CD14-positive monocyte (primary cell): ENCODE measurements at places on chromosomes 6 and 20. TPM values are rescaled to one million over a fixed set of nuclear protein-coding genes. Genes with fewer than 3 reads are reported as not detected.

DNA sequence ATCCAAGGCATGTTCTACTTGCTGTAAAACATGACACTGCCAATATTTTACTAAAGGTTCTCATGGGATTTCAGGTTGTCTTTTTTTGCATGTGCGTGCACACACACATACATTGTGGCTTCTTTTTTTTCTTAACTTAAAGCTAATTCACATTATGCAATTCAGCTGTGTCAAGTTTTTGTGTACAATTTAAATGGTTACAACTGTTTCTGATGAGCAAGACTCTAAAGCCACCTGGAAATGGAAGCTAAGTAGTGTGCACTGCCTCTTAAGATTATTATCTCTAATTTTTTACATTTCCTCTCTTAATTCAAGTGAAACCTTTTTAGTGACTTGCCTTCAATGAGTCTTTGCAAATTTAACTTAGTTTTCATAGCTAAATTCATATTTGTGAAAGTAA lies 75.3 kb downstream of the TULP4 start:
- no peak for DNase-seq

- DNase-seq: no peak
These were observed 35.9 kb downstream of the PCSK2 start for GRCh38 chr20:17262786-17263185.

- no peak for DNase-seq
These were observed 22.0 kb downstream of the SOX4 start for GRCh38 chr6:21615504-21615903.

Gene PERP
- polyA plus RNA-seq: not detected

GRCh38 chr20:24158281-24158680 lies 169.7 kb upstream of the GGTLC1 start:
- no peak for DNase-seq

Gene DEK
- 63.9 TPM for polyA plus RNA-seq

DNA sequence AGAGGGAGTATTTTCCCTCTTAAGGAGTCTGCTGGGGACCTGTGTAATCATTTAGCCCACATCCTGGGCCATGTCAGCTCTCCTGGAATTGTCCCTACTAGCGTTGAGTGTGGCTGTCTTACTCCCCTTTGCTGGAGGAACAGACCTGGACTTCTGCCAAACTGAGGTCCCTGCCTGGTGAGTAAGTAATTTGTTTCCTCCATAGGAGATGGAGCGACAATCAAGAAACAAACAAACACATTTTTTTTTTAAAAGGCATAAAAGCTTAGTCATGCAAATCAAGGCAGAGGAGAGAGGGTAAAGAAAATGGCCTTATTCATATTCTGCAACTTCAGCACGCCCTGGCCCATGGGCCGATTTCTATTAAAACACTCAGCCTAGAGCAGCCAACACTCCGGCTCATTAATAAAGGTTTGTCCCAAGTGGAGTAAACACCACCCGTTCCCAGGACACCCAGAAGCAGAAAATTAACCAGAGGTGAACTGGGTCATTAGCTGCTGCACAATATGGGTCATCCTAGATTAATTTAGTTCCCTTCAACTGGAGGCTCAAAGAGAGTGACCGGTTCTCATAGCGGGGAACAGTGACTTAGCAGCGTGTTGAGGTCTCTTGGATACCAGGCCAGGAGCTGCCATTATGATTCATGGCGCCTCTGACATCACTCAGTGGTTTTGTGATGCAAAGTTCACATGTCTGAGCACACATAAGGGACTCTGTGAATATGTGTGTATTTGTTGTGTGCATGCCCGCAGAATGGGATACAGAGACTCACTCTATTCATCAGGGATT lies 165.0 kb upstream of the SULF2 start:
- DNase-seq: no peak

DNA sequence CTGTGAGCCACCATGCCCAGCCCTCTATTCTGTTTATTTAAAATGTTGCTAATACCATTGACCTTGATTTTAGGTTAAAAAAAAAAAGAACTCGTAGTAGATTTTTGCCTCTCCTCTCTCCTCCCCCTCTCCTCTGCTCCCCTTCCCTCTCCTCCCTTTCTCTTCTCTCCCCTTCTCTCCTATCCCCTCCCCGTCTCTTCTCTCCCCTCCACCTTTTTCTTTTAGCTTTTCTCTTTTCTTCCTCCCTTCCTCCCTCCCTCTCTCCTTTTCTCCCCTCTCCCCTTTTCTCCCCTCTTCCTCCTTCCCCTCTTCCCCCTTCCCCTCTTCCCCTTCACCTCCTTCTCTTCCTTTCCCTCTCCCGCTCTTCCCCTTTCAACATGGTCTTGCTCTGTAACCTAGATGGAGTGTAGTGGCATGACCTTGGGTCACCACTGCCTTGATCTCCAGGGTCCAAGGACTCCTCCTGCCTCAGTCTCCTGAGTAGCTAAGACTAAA lies 223.8 kb downstream of the ZFAND3 start:
- no peak for DNase-seq

GRCh38 chr6:157860505-157860991 lies 37.5 kb downstream of the SNX9 start:
- no peak for DNase-seq

DNA sequence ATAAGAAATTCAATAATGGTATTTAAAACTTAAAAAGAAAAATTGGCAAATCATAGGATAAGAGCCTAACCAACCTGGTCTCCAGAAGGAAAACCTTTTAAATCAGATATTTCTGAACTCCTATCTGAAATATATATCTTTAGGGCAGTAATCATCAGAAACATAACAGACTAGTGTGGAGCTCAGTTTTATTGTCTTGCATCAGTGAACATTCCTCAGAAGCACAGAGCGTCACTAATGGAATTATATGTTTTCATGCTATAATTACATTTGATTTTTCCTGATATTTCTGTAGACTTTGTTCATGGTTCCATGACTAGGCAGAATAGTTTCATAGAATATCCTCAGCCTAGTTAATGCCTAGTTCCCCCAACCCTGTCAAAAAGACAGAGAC lies 262.2 kb downstream of the EYA4 start:
- no peak for DNase-seq

Gene BANF2
- polyA plus RNA-seq: not detected in 2 replicates

Gene SLC35B3
- polyA plus RNA-seq: 14.0 TPM

DNA sequence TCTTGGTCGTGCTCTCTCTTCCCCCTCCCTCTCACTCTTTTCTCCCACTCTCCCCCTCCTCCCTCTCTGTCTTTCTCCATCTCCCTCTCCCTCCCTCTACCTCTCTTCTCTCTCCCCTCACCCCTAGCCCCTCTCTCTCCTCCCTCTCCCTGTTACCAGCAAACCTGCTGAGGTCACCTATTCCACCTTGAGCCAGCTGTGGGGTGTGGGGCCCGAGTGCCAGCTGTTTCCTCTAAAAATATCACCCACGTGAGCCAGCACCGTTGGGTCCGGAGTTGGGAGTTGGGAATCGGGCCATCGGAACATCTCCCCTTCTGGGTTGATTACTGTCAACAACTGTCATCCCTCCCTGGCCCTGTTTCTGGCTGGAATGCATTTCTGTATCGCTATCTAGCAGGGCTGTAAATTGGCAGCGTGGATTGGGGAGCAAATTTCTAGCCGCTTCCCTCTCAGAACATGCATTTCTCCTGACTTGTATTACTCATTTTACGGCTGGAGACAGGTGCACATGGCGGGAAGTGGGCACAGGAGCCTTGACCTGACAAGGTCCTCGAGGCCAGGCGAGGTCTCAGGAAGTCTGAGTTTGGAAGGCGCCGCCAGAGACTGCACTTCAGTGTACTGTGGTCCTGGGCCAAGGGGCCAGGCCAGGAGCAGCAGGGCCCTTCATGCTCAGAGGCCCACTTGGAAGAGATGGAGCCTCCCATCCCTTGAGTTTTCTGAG lies 165.3 kb downstream of the CDH4 start:
- no peak for DNase-seq

- DNase-seq: no peak
These were observed 736.0 kb downstream of the CD109 start for GRCh38 chr6:74431873-74432580.

Gene BCAS4
- 0.69 TPM for polyA plus RNA-seq

Gene VEGFA
- polyA plus RNA-seq: 19.0 TPM

Gene PXDC1
- 0.69 and 0.92 TPM in 2 replicates for polyA plus RNA-seq

GRCh38 chr20:4763723-4764510 lies 42.2 kb downstream of the PRND start:
- peak; percentile 80 for DNase-seq

DNA sequence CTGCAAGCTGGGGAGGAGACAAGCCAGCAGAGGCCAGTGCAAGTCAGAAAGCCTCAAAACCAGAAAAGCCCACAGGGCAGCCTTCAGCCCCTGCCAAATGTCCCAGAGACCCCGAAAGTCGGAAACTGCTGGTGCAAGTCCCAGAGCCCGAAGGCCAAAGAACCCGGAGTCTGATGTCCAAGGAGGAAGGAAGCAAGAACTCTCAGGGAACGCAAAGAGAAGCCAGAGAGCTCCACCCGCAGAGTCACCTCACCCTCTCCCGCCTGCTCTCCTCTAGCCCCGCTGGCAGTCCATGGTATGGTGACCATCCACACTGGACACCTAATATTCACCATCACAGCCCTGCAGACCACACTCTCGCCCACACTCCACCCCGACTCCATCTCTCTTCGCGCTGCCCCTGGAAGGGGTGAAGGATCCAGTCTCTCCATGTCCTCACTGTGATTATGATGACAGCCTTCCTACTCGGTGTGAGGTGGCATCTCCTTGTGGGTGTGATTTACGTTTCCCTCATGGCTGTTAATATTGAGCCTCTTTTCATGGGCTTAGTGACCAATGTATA lies 10.6 kb downstream of the ULBP3 start:
- no peak for DNase-seq

Gene CAP2
- polyA plus RNA-seq: not detected

Gene SLC23A2
- 3.3 TPM for polyA plus RNA-seq

GRCh38 chr6:81636930-81637568 lies 115.4 kb downstream of the TENT5A start:
- no peak for DNase-seq

- no peak for DNase-seq
These were observed 37.6 kb upstream of the ANGPT4 start for GRCh38 chr20:953742-954141.

Gene RSPH9
- 0.05 and 0.06 TPM in 2 replicates for polyA plus RNA-seq

Gene LY86
- polyA plus RNA-seq: 609 TPM

DNA sequence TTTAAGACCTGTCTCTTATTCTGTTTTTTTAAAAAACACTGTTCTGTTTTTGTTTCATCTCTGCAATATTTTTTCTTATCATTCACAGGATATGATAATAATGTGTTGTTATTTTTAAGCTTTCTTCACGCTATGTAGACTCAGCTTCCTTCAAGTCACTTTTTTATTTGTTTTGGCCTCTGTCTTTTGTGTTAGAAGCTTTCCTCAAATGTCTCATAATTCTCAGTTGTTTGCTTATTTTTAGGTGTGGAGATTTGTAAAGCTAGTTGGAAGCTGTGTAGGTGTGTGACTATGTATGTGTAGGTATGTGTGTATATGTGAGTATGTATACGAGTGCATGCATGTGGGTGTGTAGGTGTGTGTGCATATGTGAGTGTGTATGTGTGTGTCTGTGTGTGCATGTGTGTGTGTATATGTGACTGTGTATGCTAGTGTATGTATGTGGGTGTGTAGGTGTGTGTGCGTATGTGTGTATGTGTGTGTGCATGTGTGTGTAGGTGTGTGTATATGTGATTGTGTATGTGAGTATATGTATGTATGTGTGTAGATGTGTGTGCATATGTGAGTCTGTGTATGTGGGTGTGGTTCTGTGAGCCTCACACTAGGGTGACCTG lies 16.3 kb upstream of the VEGFA start:
- DNase-seq: no peak

- DNase-seq: no peak
These were observed 59.7 kb downstream of the NHLRC1 start for GRCh38 chr6:18062733-18063132.

DNA sequence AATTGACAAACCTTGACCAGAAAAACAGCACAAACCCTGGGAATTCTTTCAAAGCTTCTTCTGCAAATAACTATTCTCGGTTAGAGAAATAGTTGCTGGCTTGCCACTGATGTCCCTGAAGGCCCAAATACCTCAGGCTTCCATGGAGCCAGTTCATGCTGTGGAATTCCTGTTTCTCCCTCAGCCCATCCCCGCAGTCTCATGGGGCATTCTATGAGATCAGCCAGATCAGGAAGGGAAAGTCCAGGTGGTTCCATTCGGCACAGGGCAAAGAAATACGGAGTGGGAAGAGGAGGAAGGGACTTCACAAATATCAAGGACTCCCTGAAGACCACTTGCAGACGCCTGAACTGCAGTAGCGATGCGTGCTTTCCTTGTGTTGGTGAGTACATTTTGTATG lies 63.3 kb downstream of the MYLK4 start:
- DNase-seq: no peak

- peak; percentile 61 for DNase-seq
These were observed 88.7 kb upstream of the NAA20 start for GRCh38 chr20:19928328-19929011.

GRCh38 chr20:24535941-24536730 lies 66.7 kb downstream of the SYNDIG1 start:
- DNase-seq: no peak

- no peak for DNase-seq
These were observed 450.7 kb downstream of the COL12A1 start for GRCh38 chr6:74755196-74755595.

Gene SLC24A3
- polyA plus RNA-seq: 0.04 and 0.05 TPM in 2 replicates

DNA sequence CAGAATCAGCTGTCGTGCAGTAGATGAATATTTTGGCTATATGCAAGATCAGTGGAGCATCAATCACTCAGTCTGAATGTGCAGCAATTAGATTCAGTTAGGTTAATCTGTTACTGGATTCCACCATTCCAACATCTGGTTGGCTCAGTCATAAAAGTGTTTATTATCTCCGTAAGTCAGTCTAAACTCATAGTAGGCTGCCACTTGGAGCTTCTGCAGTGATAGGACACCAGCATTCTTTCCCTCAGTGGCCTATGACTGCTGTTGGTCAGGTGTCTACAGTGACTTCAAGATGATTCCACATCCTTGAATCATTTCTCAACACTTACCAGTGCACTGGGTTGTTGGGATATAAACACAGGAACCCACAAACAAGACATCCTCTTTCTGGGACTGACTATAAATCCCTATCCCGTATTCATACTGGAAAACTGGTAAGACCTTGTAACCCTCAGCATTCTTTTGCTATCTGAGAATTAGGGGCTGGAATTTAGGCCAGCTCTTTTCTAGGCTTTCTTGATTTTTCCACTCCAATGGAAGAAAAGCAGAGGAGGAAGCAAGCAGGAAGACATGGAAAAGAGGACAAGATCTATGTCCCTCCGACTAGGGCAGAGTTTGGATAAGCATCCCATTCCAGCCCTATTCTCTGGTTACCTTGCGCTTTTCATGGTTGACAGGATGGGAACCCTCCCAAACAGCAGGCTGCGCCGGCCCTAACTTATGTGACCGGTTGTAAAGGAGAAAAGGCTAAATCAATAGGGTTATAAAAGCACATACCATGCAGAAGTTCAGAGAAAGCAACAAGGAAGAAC lies 919.6 kb downstream of the KIF16B start:
- no peak for DNase-seq

DNA sequence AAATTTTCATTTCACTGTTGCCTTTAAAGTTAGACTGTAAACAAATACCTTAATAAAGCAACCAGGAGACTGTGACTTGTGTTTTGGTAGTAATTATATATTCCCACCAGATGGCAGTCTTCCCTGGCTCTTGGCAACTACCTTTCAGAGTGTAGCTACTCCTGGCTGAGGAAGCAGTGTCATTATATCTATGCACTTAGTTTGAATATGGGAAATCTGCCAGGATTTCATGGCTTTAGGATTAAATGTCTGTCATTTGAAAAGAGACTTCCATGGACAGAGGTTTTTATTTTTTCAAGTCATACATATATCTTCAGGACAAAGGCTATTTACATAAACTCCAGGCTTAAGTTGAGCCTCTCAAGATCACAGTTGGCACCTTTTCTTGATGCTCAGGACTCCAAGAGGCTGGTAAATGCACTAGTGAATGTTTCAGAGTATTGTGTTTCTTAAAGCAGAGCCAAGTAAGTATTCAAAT lies 160.1 kb downstream of the C6orf58 start:
- DNase-seq: peak; percentile 1

GRCh38 chr6:10867952-10868351 lies 13.9 kb downstream of the GCM2 start:
- no peak for DNase-seq
